ENCODE measurements at places on chromosomes 3 and 15.

DNA sequence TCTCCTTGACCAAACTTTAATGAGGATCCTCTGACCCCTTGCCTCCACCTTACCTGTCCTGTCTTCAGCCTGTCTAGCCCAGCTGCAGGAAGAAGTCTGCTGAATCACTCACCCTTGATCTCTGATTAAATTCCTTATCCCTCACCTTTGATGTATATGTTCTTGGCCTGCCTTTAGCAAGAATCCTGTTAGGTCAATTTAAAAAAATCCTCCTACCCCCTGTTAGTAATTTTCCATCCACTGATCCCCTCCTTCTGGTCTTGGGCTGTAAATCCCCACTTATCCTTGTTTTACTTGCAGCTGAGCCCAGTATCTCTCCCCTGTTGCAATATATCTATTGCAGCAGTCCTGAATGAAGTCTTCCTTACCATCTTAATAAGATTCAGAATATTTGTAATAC, 39.0 kb downstream of the MYH15 start:
- DNase-seq: no peak

DNA sequence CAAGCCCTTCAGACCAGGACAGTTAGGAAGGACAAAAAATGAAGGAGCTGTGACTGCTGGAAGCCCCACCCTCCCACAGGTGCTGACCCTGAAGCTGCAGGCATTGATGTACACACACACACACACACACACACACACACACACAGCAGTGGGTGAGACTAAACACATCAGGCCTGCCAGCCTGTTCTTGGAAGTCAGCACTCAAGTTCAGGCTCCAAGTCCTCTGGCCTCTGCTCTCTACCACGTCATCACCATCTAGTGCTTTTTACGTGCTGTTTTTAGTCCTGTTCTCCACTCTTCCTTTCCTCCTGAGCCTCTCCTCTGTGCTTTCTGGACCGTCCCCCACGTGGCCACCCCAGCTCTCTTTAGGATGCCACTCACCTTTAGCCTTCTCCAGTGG, 5.4 kb upstream of the KBTBD12 start:
- DNase-seq: no peak

DNA sequence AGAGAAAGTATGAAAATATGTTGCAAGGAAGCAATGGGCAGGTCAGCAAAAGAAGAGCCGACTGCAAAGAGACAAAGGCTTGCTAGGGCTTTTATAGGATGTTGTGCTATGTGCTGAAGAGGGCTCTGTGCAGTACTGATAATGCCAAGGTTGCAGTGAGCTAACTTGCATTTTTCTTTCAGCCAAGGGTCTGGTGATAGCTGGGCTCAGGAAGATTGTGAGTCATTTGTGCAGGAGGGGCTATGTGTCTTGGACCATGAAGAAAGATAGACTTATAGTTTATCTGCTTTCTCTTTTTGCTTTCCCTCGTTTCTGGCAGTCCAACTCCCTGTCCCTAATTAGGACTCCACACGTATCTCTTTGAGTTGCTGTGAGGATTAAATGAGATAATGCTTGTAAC, 64.5 kb upstream of the LRIG1 start:
- no peak for DNase-seq

DNA sequence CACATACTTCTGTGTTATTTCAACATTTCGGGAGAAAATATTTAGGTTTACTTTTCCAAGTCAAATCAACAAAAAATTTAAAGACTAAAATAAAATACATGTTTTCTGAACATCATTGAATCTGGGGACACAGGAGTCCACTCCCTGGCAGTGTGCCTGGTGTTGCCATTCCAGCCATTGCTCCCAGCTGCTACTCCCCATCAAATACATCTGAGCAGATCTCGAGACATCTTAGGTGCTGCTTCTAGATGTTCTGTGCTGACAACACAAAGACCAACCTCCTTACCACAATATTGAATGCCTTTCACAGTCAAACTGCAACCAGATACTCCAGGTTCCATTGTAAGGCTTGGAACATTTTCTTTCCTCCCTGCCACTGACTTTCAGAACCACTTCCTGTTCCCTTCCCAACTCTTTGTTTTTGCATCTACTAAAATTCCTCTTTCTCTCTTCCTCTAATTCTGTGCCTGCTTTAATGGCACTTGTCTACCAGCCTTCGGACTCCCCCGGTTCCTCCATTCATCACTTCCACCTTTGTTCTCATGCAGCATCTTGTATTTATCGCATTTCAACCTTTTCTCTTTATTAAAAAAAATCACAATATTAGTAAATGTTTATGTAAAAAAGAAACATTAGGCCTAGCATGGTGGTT, 81.1 kb upstream of the SLC4A7 start:
- no peak for DNase-seq

GRCh38 chr3:79097964-79098660, 669.7 kb downstream of the ROBO1 start:
- no peak for DNase-seq

- no peak for DNase-seq
Measured at GRCh38 chr3:30604558-30604957, 1.8 kb upstream of the TGFBR2 start.

- no peak for DNase-seq
Measured at GRCh38 chr3:128359060-128359664, 107.5 kb downstream of the DNAJB8 start.
